SHP77 treated with DMSO at 0.1 percent for 48 hours (cell line): ENCODE measurements at places on chromosomes 11 and 22.

DNA sequence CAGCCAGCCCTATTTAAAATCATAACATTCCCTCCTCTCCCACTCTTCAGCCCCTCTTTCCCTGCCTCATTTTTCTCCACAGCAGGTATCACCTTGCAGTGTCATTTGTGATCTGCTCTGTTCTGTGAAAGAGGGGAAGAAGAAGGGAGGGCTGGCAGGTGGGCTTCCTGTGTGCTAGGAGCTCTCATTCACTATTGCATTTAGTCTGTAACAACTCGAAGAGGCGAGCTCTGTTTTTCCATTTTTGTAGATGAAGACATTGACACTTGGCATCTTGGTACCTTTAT is 52.1 kb upstream of the CRYBB3 start:
- DNase-seq: no peak

GRCh38 chr11:117473481-117474091 is 145.9 kb downstream of the CEP164 start:
- DNase-seq: peak; percentile 27

GRCh38 chr22:39312410-39312809 is 7.0 kb downstream of the RPL3 start:
- DNase-seq: no peak

DNA sequence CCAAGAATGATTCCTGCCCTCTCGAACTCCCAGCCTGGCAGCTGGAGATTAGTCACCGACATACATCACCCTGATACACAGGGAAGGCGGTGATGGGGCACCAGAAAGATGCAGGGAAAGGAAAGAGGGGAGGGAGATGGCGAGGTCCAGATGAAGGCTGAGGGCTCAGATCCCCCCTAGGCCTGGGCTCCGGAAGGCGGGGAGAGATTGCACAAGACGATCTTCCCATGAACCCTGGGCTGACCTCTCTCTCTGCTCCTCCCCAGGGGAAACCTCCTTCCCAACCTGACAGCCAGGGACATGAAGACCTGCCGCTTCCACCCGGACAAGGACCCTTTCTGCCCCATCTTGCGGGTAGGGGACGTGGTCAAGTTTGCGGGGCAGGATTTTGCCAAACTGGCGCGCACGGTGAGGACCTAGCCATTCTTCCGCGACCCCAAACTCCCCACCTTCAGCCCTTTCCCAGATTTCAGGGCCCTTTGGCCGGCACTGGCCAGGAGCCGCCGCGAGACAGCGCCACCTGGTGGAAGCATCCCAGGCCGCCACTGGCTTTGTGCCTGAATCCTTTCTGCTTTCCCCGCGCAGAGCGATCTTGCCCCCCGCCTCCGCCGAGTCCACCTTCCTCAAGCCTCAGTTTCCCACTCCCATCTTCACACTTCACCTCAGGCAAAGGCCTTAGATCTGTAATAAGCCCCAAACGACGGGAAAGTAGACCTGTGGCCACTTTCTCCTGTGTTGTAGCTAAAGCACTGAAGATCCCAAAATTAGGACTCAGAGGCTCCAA is 11.5 kb downstream of the P2RX3 start:
- no peak for DNase-seq

GRCh38 chr11:3880724-3881123 is 25.3 kb downstream of the STIM1 start:
- DNase-seq: no peak

- DNase-seq: no peak
Observed at GRCh38 chr11:46856605-46857343, 10.7 kb upstream of the CKAP5 start.

GRCh38 chr22:23014250-23014649 is 56.1 kb upstream of the GNAZ start:
- DNase-seq: no peak

GRCh38 chr22:23058481-23059283 is 11.6 kb upstream of the GNAZ start:
- no peak for DNase-seq

GRCh38 chr22:19194766-19195536 is 16.4 kb upstream of the SLC25A1 start:
- DNase-seq: no peak

DNA sequence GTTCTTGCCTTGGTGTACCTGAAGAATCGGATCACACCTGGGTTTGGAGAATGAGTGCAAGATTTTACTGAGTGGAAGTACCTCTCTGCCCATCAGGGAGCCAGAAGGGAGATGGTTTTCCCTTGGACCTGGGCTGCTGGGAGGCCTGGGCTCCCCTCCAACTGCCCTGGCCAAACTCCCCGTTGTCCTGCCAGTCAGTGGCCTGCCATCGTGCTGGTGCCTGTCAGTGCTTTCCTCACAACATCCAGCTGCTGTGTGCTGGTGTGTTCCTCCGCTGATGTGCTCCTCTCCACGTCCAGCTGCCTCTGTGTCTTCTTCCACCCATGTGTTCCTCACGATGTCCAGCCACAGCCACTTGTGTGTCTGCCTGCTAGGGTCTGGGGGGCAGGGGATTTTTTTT is 87.9 kb upstream of the CLPB start:
- no peak for DNase-seq

DNA sequence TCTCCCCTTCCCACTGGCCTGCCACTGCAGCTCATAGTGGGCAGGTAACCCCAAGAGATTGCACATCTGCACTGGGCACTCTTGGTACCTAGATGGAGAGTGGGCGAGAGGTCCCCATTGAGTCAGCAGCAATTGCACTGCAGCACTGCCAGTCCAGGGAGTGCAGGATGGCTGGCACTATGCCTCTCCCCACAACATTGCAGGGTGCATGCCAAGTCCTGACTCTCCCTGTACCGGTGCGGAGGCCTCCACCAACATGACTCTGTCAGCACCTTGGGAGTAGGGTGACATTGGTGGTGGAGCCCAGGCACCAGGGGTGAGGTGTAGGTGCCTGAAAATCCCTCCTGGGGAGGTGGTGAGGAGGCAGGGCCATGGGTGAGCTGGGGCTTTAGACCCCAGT is 82.2 kb downstream of the TRAF6 start:
- DNase-seq: no peak

DNA sequence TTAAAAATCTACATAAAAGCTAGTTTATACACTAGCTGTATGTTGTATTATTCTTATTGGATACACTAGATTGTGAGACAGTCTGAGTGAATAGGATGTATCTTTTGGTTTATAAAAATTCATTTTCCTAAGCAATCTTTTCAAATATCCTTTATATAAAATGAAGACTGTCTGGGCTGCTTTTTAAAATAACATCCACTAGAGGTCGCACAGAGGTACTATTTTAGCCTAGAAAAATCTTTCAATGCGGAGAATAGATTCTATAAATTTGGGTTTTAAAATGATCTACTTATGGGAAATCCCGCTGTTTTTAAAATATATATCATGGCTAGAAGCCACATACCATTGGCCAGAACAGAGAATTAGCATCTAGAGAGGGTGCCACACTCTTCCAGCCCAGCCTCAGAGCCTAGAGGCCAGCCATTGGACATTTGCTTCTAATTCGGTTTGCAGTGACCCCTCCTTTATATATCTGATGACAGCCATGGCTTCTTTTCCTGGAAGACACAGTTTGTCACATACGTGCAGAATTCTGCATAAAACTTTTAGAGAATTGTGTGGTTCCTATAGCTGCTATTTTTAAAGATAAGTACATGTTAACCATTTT is 7.3 kb downstream of the C11orf97 start:
- DNase-seq: no peak

- no peak for DNase-seq
Observed at GRCh38 chr11:85347291-85347690, 279.9 kb downstream of the DLG2 start.

DNA sequence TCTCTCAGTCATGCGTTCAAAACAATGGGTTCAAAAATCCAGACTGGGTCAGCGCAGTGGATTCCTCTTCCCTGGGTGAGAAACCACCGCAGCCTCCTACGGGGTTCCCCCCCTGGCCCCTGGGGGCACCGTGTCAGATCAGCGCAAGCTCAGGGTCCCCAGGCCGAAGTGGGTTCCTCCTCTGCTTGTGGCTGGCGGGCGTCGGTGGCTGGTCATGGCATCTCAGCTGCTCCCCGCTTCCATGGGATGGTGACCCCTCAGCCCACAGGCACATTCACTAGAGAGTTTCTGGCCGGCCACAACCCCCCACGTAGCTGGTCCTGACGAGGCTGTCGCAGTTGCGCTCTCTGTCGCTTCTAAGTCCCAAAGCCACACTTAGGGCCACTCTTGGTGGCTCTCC is 389.8 kb downstream of the TBC1D22A start:
- no peak for DNase-seq

DNA sequence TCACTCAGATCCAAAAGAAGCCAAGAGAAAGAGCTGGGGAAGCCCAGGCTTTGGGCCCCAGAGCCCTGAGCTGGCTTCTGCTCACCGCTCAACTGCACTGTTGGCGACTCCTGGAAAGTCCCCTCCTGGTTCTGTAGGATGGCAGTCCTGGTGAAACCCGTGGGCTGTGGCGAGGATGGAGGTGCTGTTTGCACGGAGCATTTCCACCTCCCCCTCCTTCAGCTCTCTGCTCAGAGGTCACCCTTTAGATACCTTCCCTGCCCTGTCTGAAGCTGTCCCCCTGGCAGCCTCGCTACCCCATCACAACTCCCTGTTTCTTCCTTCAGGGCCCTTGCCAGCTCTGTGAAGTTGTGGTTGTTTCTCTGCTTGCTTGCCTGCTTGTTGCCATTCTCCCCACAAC is 97.8 kb downstream of the MYO18B start:
- no peak for DNase-seq

DNA sequence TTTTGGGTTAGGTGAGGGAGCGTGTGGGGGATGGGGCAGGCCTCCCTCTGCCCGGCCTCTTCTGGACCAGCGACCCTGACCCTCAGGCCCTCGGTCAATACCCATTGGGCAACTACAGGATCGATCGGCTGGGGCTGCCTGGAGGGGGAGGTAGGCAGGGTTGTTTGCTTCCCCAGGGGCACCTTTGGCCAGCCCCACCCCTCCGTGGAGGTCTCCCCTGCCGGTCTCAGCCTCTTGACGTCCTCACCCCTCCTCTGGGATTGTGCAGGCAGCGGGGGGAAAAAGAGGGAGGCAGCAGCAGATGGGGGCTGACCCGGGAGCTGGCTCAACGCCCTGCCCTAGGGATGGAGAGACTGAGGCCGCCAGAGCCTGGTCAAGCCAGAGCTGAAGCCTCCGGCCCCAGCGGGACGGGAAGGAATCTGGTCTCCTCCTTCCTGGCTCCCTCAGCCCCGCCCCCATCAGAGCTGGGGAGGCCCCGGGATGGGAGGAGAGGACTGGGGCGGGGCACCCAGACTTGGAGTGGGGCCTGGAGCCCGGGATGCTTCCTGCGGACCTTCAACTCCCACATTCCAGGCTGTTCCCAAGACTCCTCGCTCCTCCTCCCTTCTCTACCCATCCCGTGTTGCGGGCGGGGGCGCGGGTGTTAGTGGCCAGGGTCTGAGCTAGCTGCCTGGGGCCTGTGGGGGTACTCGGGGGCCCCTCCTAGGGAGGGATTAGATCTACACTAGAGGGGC is 14.4 kb upstream of the CDC42EP1 start:
- DNase-seq: no peak

GRCh38 chr11:71286701-71287643 is 34.6 kb upstream of the SHANK2 start:
- no peak for DNase-seq

DNA sequence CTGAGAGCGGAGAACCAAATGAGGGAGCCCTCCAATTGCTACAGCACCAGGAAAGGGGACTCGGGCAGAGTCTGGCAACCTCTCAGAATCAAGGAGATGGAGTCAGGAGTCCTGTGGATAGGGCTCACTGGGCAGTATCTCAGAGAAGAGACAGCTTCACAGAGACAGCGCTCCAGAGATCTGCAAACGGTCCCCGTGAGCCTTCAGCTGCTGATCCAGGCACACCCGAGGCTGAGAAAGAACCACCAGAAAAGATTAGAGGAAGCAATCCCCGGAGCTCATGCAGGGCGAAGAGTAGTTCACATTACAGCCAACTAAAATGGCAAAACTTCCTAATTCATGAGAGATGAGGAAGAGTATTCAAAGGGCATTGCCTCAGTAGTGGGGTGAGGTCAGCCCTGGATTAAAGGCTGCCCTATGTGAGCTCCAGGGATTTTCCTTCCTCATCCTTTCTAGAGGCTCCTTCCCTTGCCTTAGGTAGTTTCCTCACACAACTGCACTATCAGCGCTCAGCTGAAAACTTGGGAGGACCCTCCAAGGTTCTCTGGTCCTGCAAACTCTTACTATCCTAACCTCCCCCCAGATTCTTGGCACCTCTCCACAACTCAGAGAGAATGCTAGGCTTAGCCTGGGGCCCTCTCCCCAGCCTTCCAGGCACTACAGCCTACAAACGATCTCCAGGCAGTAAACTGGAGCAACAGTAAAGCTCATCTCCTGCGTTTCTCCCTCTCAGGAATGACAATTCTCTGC is 23.7 kb downstream of the SCN4B start:
- DNase-seq: no peak

DNA sequence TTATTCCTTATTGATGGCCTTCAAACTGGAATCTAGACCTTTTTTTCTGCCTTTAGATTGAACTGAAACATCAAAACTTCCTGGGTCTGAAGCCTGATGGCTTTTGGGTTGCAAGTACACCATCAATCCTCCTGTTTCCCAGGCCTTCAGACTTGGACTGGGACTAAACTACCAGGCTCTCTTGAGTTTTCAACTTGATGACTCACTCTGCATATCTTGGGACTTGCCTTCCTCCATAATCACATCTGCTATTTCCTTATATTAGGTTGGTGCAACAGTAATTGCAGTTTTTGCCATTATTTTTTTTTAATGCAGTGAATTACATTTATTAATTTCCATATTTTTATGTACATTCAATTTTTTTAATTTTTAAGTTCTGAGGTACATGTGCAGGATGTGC is 7.0 kb downstream of the OR51B5 start:
- DNase-seq: no peak

DNA sequence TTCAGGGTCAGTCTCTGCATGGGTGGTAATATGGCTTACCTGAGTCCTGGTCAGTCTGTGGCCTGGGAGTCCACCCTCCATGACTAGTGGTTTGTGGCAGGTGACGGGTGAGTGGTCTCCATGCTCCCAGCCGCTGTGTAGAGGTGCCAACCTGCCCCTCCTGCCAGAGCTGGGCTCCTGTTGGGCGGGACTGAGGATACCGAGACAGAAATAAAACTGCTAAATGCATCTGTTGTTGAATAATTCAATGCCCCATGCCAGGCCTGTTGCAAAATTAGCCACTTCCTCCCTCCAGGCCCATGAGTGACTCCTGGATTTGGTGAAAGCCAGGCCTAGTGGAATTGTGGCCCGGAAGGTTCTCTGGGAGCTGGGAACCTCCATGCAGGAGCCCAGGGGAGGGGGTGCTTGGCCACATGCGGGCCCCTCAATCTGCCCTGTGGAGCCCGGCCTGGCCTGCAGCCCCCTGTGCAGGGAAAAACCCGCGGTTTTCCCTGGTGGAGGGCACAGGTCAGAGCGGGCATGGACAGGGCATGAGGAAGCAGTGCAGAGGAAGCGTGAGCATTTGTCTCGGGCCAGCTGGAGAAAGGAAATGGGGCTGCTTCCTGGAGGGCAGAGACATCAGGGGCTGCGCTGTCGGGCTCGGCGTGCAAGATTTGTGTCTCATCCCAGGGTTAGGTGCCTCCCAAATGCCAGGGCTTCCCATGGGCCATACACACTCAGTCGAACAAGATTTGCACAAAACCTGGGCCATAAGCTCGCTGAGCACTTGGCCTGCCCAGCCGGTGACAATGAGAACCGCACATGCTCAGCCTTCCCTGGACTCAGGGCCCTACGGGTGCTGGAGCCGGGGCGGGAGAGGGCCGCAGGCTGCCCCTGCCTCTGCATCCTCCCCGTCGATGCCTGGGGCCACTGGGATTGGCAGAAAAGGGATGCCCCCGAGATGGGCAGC is 66.9 kb downstream of the KCNQ1 start:
- no peak for DNase-seq
